ENCODE measurements at places on chromosomes 16 and 17.
A peak's percentile ranks its signal among the peaks of the same experiment; 100 is the strongest.

GRCh38 chr16:67846063-67846319 lies 742 bp upstream of the NUTF2 start:
- no peak for DNase-seq

GRCh38 chr17:47692137-47692894 lies 1.6 kb upstream of the TBKBP1 start:
- no peak for DNase-seq

DNA sequence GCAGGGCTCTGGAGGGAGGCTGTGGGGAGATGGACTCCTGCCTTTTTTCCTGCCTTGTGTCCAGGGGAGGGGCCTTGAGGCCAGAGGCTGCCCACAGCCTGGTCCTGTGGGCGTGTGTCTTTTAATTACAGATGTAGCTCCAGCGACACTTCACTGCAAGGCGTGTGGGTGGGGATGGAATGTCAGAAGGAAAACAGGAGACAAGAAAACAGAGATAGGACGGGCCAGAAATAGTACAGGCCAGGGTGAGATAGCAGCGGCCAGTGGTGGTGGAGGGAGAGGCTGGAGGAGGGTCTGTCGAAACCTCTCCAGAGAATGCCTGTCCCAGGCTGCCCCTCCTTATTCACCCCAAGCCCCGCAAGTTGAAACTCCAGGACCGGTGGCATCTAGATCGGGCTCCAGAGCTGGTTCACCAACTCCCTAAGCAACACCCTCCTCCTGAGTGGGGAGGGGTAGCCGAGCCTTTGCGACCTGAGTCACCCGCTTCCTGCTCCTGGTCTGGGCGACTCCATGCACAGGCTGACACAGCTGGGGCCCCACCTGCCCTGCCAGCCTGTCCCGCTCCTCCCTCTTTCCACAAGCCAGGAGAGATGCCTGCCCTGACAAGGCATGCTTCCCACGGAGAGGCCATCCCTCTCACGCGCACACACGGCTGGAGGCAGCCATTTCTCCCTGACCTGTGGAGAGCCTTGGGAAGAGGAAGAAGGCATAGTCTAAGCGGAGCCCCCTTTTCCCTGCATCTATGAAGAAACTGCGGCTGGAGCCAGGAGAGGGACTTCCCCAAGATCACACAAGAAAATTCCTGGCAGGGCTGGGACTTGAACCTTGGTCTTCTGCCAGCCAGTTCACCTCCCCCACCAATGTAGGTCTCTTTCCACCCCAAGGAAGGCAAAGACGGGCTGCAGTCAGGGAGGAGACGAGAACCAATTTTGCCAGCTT lies 6.6 kb upstream of the JUP start:
- DNase-seq = no peak

- DNase-seq = no peak
Measured at GRCh38 chr16:56769677-56770076, 39.7 kb downstream of the NUP93 start.

DNA sequence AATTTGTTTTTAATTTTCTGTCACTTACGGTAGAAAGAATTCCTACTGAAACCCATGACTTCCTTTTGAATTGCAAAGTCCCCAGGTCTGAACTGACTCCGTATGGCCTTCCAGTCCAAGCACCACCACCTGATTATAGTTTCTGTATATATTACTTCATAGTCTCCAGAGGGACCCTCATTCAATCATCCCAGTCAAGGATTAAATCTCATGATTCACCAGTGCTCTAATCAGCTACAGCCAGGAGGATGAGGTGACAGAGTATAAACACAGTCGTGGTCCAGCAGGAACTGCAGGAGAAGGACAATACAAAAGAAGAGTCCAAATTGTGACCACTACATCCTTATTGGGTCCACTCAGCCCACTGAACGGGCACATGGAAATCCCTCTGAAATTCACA lies 418.9 kb upstream of the C16orf82 start:
- no peak for DNase-seq

DNA sequence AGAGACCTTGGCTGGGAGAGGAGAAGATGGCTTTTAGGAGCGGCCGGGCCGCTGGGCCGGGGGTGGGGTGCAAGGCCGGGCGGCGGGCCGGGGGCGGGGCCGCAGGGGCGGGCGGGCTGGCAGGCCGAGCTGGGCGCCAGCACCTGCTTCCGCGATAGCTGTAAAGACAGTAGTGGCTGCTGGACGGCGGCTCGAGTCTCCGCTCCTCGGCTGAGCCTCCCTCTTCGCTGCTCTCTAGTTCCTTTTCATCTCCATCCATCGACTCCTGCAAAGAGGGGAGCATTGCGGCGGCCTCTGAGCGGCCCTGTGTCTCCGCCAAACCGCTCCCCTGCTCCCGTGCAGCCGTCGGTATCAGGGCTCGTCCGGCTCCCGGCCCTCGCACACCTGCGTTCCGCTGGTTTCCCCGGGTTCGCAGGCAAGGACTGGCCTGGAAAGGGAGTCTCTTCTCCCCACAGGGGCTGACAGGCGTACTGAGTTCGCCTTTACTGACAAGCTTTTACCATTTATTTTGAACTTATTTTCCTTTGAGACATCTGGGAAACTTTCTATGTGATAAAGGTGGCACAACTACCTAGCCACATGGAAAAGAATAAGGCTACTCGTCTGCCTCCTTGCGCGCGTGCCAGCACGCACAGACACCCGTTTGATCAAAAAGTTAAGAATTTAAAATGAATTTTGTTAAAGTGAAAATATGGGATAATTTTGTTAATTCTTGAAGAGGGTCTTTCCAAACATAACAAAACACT lies at the start of gene C17orf75:
Gene C17orf75, minus strand, starts transcription at position 317 of the 746 bp plus-strand sequence. Its CDS starts 34 bp downstream, at position 283.
- DNase-seq = peak; percentile 61

DNA sequence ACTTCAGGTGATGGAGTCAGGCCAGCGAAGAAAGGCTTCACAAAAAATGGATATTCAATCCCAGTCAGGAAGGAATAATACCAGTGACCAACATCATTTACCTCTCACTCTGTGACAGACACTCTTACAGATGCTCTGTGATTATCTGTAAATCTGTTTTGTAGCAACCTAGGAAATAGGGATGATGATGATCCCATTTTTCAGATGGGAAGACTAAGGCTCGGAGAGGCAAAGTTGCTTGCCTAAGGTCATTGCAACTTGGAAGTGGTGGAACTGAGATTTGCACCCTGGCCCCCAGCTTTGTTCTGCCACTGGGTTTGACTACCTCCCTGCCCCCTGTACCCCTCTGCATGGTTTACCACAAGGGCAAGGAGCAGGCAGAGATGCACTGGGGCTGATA lies 14.1 kb upstream of the WSCD1 start:
- DNase-seq = no peak

- no peak for DNase-seq
Measured at GRCh38 chr16:53537626-53538025, 34.6 kb upstream of the AKTIP start.

GRCh38 chr17:49510720-49511110 lies 15.6 kb downstream of the NGFR start:
- DNase-seq = no peak

GRCh38 chr16:49635009-49635350 lies 220.9 kb downstream of the ZNF423 start:
- DNase-seq = no peak

DNA sequence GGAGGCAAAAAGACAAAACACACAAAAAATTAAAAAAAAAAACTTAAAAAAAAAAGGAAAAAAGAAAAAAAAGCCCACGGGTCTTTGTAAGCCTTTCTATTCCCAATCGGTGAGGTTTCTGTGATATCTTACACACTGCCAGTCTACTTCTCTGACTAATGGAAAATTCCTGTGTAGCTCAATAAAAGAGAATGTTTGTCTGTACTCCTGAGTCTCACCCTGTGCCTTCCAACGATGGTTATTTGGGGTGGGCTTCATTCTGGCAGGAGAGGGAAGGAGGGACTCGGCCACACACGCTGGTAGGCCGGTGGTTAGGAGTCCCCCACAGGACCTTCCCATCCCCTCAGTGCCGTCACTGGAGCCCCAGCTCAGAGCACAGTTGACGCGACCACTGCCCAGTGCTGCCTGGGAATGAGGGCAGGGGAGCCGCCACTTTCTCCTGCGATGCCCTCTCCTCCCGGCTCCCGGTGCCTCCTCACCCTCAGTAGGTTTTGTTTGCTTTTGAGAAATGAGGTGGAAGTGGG lies 68.0 kb downstream of the AMFR start:
- DNase-seq = no peak

- no peak for DNase-seq
Measured at GRCh38 chr17:64527914-64528313, 21.1 kb downstream of the CEP95 start.

DNA sequence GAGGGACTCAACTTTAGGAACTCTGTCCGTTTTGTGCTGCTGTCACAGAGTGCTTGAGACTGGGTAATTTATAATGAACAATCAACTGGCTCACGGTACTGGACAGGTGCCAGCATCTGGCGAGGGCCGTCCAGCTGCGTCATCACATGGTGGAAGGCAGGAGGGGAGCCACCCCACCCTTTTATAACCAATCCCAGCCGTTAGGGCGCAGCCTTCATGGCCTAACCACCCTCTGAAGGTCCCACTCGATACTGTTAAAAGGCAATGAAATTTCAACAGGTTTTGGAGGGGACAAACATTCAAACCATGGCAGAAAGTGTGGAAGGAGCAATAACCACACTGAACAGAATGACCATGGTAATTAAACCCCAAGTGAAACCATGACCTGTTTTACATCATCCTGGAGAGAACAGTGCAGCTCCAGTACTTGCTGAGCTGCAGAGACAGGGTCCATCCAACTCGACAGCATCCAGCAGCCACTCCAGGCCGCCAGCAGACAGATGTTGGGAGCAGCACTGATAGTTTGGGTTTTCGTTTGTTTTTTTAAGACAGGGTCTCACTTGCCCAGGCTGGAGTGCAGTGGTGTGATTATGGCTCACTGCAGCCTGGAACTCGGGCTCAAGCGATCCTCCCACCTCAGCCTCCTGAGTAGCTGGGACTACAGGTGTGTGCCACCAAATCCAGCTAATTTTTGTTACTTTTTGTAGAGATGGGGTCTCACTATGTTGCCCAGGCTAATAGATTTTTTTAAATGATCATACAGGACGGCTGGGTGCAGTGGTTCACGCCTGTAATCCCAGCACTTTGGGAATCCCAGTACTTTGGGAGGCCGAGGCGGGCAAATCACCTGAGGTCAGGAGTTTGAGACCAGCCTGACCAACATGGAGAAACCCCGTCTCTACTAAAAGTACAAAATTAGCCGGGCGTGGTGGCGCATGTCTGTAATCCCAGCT lies 11.0 kb downstream of the CHMP6 start:
- no peak for DNase-seq

- DNase-seq = no peak
Measured at GRCh38 chr17:42514867-42515266, 21.2 kb upstream of the NAGLU start.

GRCh38 chr16:85369741-85370528 lies 243.2 kb upstream of the GSE1 start:
- peak; percentile 8 for DNase-seq

GRCh38 chr16:24537474-24538337 lies 1.7 kb upstream of the RBBP6 start:
- no peak for DNase-seq

DNA sequence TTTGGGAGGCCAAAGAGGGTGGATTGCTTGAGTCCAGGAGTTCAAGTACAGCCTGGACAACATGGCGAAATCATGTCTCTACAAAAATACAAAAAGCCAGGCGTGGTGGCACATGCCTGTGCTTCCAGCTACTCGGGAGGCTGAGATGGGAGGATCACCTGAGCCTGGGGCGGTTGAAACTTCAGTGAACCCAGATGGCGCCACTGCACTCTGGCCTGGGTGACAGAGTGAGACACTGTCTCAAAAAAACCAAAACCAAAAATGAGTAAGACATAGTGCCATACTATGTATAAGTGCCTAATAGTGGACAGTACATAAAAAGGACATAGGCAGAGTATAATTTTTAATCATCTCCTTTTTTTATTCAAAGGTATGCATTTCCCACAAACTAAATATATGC lies 4.0 kb downstream of the CTC1 start:
- no peak for DNase-seq

GRCh38 chr17:13544292-13544691 lies 57.4 kb downstream of the HS3ST3A1 start:
- DNase-seq = no peak

- no peak for DNase-seq
Measured at GRCh38 chr16:25750488-25751216, 58.9 kb downstream of the HS3ST4 start.

- no peak for DNase-seq
Measured at GRCh38 chr16:84537491-84538151, 33.2 kb upstream of the MEAK7 start.

GRCh38 chr16:4623593-4623992 lies 1.0 kb upstream of the MGRN1 start:
- no peak for DNase-seq

DNA sequence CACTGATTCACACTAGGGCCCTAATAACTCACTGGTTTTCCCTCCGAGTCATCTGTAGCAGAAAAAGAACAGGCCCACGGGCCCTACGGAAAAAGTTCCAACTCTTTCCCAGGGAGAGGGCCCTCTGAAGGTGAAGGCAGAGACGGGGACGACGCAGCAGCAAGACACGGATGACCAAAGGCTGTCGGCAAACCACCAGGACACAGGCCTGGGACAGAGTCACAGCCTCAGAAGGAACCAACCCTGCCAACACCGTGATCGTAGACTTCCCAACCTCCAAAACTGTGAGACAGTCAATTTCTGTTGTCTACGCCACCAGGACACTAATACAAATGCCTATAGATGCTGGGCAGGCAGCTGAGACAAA lies 5.2 kb upstream of the SPHK1 start:
- DNase-seq = no peak

GRCh38 chr17:80637048-80637781 lies 92.6 kb downstream of the RPTOR start:
- DNase-seq = no peak

GRCh38 chr16:13453325-13453724 lies 466.6 kb upstream of the ERCC4 start:
- no peak for DNase-seq

DNA sequence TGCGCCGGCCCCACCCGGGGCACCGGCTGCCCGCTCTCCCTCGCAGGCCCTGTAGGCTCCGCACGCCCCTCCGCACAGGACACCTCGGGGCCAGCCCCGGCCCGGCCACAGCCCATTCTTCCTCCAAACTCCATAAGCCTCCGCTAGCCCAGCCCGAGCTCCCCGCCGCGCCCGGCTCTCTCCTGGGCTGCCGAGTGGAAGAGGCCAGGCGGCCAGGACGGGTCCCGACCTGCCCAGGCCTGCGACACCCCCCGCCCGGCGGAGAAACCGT lies 397 bp downstream of the NCOR1 start:
- peak; percentile 7 for DNase-seq

DNA sequence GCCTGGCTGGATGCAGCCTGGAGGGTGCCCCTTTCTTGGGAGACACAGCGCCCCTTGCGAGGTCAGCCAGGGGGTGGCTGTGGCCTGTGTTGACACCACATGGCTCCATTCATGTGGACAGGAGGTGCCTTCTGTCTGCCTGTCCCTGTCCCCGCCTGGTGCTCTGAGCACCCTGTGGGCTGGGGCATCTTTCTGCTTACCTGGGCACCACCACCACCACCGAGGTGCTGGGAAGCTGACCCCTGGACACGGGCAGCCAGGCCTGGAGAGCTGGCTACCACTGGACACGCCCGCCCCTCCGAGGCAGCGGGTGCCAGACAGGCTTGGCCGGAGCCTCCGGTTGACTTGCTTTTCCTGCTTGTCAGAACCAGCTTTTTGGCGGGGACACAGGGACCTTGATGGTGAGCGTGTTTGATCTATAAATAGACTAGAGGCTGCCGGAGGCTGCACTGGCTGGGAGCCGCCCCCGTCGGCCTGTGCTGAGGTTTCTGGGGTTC lies 121.3 kb upstream of the GSE1 start:
- DNase-seq = no peak
